Activated CD4-positive, alpha-beta T cell treated with anti-CD3 and anti-CD28 coated beads for 24 hours (primary cell): ENCODE measurements at places on chromosomes 16 and 17.

- peak; percentile 92 for DNase-seq
These were observed at the start of gene PAFAH1B1 for GRCh38 chr17:2592971-2593820. TSS of gene PAFAH1B1 (plus strand) at chr17:2593654. CDS start at chr17:2638289, 44,635 bp downstream.

DNA sequence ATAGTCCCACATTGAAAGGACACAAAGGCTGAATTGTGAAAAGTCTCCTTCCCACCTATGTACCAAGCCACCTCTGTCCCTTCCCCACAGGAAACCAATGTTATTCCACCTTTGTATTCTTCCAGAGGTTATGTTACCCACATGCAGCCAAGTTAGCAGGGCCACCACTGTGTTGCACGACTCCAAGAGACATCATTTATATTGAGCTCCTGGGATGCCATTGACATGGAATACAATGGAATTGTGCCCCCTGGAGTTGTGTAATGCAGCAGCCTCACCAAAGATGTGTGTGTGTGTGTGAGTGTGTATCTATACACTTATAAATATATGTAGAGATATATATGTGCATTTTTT lies 21.6 kb upstream of the MSI2 start:
- DNase-seq, result no peak

- DNase-seq, result no peak
These were observed 150.0 kb upstream of the RBFOX1 start for GRCh38 chr16:7182510-7183109.

- no peak for DNase-seq
These were observed 11.3 kb upstream of the PECAM1 start for GRCh38 chr17:64401941-64402340.

- DNase-seq, result no peak
These were observed 164.6 kb downstream of the CPPED1 start for GRCh38 chr16:12639044-12639443.

- DNase-seq, result no peak
These were observed 3.6 kb upstream of the RHBDL3 start for GRCh38 chr17:32261936-32262510.

DNA sequence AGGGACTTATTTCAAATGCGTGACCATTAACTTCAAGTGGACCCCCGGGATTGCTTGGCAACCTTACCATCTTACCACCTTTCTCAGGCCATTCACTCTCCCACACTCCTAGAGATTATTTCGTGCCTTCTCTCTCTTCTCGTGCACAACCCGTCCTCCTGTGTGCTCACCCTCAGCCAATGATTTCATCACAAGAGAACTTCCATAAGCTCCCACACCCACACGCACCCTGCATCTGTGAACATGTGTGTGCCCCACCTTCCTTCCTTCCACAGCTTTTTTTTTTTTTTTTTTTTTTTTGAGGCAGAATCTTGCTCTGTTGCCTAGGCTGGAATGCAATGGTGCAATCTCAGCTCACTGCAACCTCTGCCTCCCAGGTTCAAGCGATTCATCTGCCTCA lies 27.4 kb upstream of the CDH3 start:
- no peak for DNase-seq

- DNase-seq, result no peak
These were observed 251.5 kb downstream of the KATNIP start for GRCh38 chr16:27801289-27801945.

DNA sequence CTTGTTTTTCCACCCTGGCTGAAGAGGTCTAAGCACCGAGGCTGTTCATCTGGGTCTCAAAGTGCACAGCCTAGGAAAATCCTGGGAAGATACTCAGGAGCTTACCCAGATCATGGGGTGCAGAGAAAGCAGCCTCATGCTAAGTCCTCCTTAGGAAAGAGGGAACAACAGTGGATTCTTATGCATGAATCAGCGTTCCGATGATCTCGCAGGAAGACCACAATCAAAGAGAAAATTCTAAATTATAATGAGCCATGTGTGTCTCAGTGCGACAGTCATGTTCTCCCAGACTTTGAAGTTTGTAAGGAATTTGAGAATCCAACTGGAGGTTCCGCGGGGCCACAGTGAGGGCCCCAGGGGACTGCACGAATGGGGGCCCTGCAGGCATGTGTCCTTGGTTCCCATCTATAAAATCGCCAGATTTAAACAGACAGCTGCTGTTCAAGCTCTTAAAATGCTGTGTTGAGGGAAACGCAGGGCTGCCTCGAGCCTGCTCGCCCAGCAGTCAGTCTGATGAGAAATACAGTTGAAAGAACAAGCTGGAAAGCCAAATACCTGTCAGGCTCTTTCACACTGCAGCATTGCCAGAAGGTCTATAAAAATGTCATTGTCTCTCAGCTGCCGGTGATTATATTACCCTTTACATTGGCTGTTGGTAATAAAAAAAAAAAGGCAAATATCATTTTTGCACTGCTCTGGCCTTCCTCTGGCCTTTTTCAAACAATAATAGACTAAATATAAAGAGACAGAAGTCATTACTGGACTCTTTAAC lies 152.1 kb downstream of the PMP22 start:
- no peak for DNase-seq

- no peak for DNase-seq
These were observed 35.1 kb downstream of the CTU2 start for GRCh38 chr16:88741368-88741767.

- no peak for DNase-seq
These were observed 696.8 kb upstream of the SOX9 start for GRCh38 chr17:71423871-71424546.

DNA sequence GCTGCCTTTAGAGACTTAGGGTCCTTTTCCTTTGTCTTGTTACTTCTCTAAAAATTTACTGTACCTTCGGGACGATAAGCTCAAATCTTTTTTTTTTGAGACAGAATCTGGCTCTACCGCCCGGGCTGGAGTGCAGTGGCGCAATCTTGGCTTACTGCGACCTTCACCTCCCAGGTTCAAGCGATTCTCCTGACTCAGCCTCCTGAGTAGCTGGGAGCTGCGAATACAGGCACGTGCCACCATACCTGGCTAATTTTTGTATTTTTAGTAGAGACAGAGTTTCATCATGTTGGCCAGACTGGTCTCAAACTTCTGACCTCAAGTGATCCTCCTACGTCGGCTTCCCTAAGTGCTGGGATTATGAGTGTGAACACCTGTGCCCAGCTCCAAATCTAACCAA lies 7.4 kb downstream of the RAD51C start:
- DNase-seq, result no peak

DNA sequence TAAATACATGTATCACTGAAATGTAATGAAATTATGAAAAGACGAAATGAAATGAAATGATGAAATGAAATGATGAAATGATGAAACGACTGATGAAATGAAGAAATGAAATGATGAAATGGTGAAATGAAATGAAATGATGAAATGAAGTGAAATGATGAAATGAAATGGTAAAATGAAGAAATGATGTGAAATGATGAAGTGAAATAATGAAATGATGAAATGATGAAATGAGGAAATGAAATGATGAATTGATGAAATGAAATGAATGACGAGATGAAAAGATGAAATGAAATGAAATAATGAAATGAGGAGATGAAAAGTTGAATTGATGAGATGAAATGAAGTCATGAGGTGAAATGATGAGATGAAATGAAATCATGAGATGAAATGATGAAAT lies 594.7 kb downstream of the TP53TG3F start:
- DNase-seq, result no peak
